ENCODE measurements at places on chromosomes 1 and 21.

DNA sequence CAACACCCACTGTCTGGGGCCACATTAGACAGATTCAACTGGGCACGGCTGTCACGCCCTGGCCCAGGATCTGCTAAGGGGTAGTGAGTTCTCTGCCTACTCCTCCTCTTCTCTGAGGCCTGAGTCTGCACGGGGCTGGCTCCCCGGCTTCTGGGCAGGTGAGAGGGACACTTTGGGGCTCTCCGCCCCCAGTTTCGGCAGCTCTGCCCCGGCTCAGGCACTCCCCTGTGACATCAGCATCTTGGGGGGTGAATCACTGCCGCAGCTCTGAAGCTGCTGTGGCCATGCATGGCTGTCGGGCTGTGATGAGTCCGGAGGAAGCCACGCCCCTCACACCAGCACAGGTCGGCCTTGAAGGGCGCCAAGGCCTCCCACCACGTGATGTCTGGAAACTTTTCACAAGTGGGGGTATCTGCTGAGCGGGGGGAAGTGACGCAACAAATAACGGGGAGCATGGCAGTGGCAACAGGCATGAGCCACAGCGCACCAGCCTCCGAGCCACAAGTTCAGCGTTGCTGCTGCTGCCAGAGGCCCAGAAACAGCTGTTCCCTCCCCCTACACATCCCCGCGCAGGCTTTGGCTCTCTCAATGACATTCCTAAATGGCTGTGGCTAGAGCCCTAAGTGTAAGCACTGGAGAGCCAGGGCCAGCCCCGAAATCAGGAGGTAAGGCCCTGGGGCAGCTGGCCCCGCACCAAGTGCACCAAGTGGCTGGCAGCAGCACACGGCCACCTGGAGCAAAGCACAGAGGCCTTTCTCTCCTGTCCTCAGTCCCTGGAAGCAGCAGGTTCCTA is 26.3 kb downstream of the ZBTB17 start:
- peak; percentile 93 for DNase-seq

DNA sequence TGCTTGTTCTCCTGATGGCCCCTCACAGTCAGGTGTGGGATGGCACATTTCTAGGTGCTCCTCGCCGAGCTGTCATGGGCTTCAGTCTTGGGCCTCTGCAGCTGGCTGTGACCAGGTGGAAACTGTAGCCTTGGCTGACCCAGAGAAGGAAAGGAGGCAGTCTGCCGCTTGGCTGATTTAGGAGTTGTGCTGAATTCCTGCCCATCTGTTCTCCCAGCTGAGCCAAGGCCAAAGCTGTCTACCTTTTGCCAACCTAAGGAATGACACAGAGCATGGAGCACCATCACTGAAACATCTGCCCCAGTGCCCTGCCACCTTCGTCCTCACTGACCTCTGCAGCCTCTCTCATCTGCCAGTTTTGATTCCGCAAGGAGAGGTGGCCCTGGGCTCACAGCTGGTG is 27.9 kb downstream of the UTP25 start:
- no peak for DNase-seq

DNA sequence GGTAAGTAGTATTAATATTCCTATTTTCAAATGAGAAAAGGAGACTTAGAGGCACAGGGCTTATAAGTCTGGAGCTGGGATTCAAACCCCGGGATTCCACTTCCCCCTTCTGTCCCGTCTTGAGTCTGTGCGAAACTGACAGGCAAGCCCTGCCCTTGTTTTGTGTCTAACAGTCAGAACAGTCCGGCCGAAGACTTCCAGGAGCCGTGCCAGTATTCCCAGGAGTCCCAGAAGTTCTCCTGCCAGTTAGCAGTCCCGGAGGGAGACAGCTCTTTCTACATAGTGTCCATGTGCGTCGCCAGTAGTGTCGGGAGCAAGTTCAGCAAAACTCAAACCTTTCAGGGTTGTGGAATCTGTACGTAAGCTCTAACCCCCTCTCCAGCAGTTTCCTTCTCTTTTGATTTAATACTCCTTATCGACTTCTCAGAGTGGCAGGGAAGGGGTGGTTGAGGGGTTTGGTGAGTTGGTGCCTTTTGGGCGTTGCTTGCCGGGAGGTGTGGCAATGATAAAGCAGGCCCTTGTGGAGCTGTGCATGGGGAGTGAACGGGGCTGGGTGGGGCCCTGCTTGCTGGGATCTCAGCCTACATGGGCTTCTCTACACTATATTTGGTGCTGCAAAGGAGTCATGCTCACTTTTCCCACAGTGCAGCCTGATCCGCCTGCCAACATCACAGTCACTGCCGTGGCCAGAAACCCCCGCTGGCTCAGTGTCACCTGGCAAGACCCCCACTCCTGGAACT is 29.4 kb downstream of the IL6R start:
- DNase-seq, result peak; percentile 66

DNA sequence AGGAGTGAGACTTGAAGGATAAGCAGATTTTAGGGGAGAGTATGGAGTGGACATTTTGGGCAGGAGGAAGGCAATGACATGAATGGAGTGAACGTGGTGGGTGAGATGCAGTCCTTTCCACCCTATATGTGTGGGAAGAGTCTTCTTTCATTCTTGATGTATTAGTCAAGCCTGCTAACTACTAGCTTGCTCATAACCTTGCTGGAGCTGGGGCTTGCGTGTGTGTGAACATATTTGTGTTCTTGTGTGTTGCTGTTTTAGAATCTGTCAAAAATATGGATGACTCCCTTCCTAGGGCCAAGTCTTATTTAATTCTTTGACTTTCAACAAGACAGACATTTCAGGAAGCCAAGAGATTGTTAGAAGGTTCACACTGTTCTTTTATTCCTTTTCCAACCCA is 132.7 kb downstream of the UCK2 start:
- no peak for DNase-seq

DNA sequence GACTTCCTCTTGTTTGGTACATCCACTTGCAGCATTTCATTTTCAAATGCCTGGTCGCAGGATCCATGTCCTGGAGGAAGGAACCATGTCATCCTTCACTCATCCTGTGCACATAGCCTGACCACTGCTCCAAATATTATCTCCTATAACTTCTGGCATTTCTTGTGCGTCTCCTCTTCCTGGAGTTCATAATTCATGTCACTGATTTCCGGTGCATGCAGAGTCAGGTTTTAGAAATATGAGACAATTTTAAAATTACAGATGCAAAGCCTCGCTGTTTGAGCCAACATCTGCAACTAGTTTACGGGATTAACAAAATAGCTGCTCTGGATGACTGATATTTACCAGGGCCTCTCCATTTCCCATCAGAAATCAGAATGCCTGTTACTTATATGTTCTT is 268.1 kb downstream of the DNM3 start:
- DNase-seq, result peak; percentile 9

DNA sequence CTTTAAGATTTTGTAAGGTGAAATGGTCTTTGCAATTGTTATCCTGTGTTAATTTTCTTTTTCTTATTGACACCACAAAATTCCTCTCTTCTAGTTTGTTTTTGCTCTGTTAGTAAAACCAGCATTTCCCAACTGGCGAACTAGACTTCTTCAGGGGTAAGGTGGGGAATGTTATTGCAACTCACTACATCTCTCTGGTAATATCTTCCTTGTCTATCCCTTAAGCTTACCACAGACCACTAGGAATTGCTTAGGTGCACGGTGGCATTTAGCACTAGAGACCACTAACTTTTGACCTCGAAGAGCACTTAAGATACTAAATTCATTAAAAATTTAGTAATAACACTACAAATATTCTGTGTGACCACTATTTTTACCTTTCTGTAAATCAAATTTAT is 4.2 kb upstream of the COA6 start:
- DNase-seq, result no peak

GRCh38 chr1:58568271-58568860 is 8.7 kb downstream of the TACSTD2 start:
- no peak for DNase-seq

- DNase-seq, result no peak
Observed at GRCh38 chr1:11501906-11502485, 23.0 kb downstream of the DISP3 start.

DNA sequence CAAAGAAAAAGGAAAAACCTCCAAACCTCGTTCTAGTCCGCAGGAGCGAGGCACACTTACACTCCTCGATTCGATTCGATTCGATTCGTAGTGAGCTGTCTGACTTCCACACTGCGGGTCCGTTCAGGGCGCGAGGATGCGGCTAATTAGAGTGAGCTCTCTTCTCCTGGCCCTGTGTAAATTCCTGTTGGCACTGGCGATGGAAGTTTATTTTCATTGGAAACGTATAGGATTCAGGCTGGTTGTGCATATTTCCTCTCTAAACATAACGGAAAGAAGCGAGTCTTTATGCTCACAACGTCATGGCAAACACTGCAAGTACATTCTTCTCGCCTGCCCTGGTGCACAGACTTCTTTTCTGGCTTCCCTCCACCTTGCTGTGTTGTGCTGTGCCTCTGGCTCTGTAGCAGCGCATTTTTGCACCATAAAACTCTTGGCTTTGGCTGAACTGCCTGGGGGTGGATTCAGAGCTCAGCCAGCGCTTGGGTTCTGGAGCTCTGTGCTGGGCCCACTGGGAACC is 2.7 kb downstream of the HUNK start:
- peak; percentile 23 for DNase-seq

DNA sequence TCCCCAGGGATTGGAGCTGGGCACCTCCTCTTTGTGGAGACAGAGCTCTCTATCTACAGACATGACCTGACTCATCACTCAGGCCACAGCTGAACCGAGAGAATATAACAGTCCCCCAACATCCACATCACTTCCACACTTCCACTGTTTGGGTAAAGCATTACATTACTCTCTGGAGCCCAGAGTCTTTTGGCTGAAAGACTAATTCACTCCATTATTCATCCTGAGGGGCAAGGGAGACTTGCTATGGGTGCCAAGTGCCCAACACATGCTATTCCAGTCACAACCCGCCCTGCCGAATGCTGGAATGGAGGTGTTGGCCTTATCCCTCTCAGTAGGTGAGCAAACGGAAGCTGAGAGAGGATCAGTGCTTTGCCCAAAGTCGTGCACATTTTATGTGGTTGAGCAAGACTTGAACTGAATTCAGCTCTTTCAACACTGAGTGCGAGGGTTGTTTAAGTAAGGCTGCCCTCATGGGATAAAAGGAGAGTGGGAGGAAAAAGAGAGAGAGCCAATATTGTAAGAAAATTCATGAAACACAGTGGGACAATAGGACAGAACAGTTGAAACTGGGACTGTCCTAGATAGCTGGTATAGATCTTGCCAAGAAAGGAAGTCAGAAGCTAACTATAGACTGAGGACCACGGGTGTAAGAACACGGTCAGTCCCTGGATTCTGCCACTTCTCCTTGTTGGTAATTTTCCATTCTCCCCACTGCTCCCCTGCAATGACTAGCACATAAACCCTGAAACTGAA is 13.5 kb upstream of the CHI3L1 start:
- DNase-seq, result peak; percentile 48
